CD4-positive, alpha-beta T cell treated with Interleukin-10 for 1 hour (primary cell): ENCODE measurements at places on chromosomes 4 and X.
A peak's percentile ranks its signal among the peaks of the same experiment; 100 is the strongest.

DNA sequence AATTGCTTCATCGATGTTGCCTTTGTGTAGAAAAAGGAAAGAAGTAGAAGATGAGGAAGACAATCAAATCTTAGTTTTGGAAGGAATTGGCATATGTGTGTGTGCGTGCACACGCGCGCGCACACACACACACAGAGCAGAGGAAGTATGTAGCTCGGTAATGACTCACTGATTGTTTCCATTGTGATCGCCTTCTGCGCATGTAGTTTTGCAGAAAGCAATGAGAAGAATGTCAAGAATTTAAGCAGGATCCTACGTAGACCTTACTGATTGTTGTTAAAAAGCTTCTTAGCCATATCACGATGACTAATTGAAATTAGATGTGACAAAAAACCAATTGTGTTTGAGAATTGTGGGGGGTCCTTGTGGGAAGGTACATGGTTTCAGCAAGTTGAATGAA, 12.8 kb upstream of the LIMCH1 start:
- DNase-seq: no peak

DNA sequence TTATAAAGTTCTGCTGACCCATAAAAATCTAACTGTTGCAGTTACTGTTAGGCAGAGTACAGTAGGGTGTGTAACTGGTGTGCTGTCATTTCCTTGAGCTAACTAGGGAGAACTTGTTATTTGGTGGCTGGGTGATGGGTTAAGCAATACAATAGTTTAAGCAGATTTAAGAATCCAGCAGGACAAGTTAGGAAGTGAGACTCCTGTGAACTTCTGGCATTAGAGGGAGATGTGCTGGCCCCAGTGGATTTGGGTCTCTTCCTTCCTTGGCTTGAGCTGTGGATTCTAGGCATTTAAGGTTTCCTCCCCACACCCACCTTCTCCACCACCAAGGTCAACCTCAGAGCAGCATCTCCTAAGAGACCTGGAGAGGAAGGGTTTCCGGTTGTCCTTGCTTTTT, 70.5 kb downstream of the CLCN5 start:
- no peak for DNase-seq

GRCh38 chr4:91128519-91128918, 1001.3 kb downstream of the CCSER1 start:
- no peak for DNase-seq

DNA sequence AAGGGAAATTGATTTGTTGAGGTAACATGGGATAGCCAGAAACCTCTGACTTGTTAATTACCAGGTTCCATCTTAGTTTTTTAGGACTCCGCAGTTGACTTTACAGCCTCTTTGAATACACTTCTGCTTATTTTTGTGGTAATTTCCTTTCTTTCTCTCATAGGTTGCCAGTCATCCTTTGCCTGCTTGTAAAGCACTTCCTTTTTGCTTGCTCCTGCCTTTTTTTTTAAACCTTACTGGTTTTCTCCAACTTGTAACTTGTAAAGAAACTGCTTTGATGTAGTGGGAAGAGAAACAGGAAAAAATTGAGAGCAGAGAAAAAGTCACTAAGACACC, 2.6 kb downstream of the PGK1 start:
- DNase-seq: no peak

DNA sequence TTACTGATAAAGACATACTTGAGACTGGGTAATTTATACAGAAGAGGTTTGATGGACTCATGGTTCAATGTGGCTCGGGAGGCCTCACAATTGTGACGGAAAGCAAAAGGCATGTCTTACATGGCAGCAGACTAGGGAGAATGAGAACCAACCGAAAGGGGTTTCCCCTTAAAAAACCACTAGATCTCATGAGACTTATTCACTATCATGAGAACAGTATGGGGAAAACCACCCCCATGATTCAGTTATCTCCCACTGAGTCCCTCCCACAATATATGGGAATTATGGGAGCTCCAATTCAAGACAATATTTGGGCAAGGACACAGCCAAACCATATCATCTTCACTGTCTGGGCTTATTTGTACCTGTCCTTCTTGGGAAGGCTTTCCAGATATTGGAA, 22.8 kb upstream of the MUC7 start:
- no peak for DNase-seq

DNA sequence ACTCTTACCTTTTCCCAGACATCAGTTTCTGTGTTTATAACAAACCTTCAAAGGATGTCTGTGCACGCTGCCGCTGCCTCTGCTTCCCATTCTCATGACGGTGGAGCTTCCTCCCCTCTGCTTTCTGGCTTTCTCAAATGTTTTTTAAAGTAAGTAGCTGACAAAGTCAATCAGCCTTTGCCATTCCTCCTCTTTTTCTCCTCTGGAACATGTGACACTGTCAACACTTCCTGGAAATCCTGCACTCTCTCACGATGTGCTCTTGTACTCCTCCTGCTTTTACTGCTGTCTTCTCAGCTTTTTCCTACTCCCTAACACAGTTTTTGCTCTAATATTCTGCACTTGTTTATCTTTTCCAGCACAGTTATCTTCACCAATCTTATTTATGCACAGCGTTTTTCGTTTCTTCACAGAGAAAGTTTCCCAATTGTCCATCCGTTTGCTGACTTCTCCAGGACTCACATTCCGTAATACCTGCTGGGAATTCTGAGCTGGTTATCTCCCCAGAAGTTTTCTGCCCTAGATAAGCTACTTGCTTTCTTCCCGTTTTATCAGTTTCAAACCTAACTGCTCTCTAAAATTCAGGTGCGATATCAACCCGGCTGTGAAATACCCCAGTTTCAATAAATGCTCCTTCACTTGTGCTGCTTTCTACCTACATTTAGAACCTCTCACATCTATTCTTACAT, 465.6 kb upstream of the AGA start:
- DNase-seq: no peak

DNA sequence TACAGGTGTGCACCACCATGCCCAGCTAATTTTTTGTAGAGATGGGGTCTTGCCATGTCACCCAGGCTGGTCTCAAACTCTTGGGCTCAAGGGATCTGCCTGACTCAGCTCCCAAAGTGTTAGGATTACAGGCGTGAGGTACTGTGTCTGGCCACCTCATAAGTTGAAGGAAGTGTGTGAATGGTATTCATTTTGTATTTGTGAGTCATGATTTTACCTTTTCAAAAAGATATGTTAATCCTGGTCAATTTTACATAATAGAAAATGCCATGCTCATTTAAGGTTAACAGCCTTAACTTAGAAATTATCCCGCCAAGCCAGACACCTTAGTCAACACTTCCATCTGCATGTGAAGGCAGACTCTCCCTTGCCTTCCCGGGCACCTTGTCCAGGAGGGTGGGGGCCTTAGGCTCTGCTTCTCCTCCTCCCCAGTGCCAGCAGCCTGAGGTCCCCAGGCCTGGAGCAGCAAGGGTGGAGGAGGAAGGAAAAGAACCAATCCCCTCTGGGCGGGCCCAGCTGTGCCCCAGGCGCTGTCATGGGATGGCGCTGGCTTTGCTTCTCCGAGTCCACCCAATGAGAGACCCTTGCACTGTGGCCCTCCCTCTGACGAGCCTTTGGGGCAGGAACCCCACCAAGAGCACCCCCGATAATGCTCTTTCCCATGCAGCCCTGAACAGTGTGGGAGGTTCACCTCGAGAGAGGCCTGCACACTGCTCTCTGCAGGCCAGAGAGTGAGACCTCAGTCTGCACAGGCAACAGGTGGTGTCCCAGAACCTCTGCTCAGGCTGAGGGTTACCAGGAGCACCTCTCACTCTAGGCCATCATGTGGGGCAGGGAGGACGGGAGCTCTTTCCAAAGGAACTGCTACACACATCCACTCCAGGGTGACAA, 37.3 kb downstream of the RNF212 start:
- no peak for DNase-seq

- DNase-seq: no peak
Measured at GRCh38 chr4:152961773-152962115, 25.6 kb downstream of the FHDC1 start.

DNA sequence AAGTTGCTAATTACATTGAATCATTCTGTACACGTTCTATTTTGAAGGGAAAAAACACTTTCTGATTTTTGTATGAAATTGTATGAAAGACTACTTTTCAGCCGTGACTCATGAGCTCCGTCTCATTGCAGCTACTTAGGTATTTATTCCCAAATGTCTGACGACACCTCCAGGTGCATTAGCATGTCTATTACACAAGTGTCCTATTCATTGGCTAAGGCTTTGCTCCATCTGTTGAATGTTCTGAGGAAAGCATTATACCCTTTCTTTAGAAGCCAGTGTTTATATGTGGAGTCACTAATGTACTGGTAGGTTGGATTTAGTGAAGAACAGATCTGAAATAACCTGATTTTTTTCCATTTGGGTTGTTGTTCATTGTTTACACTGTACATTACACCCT, 51.8 kb downstream of the MAP7D3 start:
- no peak for DNase-seq

DNA sequence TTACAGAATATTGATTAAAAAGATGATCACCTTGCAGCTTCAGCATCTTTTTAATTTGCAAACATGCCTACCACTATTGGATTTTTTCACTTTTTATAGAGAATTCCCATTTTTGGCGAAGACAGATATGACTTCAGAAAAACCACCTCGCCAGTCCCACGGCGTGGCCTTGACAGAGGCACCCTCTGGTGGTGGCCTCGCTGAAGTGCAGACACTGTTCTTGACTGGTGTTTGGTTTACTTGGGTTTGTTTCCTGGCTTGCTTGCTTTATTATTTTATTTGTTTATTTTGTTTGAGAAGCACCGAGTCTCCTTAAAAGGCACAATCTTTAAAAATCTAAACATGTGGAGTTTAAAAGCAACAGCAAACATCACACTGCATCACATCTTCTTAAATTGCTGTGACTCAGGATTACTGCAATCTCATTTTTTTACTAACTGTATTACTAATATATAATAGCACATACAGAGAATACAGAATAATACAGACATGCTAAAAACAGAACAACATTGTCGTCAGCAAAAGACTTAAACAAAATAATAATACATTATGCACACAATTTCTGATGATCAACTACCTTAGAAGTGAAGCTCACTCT, 13.1 kb upstream of the AMTN start:
- peak; percentile 47 for DNase-seq

DNA sequence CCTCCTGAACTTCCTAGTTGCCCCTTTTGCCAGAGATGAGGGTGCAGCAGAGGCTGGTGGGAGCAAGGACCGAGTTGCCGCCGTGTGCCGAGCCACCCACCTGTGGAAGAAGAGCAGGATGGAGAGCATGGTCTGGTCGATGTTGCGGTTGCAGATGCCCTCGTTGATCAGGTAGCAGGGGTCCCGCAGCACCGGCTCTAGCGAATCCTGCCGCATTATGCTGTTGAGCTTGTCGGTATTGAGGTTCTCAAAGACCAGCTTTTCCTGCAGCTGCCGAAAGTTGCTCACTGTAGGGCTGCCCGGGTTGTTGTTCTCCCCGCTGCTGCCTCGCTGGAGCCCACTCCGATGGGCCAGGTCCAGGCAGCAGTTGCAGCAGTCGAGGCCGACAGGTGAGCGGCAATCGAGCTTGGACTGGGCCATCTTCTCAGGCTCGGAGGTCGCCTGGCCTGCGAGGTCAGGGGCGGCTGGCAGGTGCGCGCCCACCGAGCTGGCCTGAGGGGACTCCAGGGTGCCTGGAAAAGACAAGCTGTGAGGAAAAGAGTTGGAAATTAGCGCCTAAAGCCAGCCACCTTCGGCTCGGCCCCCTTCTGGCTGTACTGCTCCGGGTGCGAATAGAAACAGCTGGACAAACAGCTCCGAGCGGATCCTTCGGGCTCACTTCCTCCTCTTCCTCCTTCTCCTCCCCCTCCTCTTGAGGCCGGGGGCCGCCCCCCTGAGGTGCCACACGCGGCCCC, 420 bp downstream of the TSC22D3 start:
- no peak for DNase-seq

GRCh38 chr4:19700992-19701391, 550.7 kb upstream of the SLIT2 start:
- no peak for DNase-seq

GRCh38 chr4:5237086-5237660, 185.9 kb downstream of the STK32B start:
- DNase-seq: no peak

- peak; percentile 19 for DNase-seq
Measured at GRCh38 chr4:118740869-118741268, 55.7 kb downstream of the METTL14 start.

DNA sequence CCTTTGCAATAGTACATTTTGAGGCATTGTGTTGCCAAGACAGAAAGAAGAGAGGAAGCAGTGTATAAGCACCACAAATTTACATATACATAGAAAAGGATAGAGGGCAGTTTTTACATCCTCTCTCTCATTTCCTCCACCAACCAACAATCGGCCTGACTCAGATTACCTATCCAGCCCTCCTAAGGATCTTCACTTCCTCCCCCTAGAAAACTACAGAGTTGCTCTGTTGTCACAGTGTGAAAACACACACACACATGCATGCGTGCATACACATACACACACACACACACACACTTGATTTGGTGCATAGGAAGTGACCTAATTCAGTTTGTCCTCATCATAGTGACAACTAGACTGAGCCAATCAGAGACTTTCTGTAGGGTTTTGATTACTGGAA, 98.8 kb upstream of the SPRY1 start:
- DNase-seq: no peak

DNA sequence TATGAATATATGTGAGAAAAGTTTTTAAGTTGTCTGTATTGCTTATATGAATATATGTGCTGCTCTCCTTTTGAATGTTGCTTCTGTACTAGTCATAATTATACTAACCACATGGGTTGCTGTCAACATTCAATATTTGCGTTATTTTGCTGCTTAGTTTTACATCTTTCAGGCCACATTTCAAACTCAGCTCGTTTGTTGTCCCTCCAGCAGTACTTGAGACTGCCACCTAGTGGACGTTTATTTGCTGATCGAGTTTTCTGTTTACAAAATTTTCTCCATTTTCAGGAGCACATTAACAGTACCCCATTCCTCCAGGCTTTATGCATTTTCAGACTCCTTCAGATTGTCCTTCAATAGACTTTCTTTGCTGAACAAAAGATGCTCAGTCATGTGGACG, 75.8 kb downstream of the NUDT11 start:
- peak; percentile 55 for DNase-seq

GRCh38 chr4:7444314-7444713, 9.6 kb upstream of the PSAPL1 start:
- no peak for DNase-seq

DNA sequence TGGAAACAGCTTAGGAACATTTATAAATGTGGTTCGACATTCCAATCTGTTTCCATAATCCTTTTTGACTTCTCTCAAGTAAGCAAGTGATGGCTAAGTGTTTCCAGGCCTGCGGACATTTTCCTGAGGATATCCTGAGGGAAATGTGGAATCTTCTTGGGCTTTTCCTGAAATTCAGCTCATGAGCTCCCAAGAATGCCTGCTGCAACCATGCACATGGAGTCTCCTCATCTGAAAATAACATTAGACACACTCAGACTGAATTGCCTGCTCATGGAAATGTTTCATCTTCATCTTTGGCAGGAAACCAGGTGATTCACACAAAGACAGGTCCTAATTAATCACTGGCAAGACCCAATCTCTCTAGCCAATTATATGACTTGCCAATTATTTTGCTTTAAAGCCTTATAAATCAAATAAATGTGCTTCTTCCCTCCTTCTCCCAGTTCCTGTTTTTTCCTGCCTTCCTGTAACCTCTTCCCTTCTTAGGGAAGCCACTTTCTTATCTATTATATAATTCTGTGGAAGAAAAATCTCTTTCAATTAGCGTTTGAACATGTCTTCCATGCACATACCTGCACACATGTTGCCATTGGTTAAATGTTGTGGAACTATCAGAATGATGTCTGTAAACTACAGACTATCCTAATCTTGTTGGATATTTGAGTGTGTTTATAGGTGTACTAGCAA, 104.6 kb upstream of the MXRA5 start:
- DNase-seq: no peak

- DNase-seq: peak; percentile 59
Measured at GRCh38 chr4:38902695-38903094, 35.1 kb downstream of the FAM114A1 start.
